ENCODE measurements at places on chromosomes 6 and 20.

GRCh38 chr20:63659370-63659769 lies 1.3 kb downstream of the RTEL1 start:
- DNase-seq = no peak

GRCh38 chr6:119215885-119216590 lies 133.5 kb downstream of the MAN1A1 start:
- DNase-seq = no peak

DNA sequence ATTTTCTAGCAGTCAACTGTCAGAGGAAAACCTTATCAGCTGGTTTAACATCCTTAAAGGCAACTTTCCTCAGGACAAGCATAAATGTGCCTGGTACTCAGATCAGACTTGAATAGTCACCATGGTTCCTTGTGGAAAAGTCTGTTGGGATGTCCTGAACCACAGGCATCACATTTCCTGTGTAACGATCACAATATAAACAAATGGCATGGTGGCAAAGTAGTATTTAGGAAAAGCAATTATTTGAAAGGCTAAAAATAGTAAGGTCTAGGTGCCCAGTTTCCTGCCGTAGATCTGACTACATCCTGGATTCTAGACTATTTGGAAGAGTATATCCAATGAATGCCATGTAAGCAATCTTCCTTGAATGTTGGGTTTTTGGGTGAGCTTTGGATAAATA lies 271.9 kb upstream of the AGPAT4 start:
- no peak for DNase-seq

- DNase-seq = no peak
These were observed 16.4 kb upstream of the SPO11 start for GRCh38 chr20:57313230-57313629.

DNA sequence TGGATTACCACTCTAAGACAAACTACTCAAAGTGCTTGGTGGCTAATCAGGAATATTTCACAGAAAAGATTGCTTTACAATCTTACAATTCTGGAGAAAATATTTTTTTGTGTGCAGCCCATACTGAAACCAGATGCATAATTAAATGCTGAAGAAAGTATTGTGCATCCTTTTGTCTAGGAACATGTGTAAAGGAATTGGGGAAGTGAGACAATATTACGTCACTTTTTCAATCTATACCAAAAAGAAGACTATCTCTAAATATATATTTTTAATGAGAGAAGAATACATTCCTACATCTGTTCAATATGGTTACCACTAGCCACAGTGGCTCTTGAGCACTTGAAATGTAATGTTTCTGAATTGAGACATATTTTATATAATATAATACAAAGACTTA lies 992.5 kb upstream of the ADGRB3 start:
- no peak for DNase-seq

DNA sequence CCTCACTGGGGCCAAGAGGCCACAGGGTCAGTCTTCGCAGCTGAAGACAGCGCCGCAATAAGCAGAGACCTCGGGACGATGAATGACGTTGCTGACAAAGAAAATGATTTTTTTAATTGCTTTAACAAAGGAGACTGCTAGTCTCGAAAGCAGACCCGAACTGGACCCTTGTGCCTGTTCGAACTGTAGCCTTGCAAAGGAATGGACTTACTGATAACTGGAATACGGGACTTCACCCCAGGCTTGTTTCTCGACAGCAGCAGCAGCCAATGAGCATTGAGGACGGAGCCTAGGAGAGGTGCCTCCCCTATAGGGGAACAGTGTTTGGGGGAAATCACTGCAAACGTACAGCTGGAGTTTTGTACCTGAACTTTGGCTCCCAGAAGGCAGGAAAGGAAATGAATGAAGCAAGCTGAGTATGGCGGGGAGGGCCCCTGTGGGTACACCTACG lies 1.3 kb upstream of the TAF4 start:
- DNase-seq = no peak

DNA sequence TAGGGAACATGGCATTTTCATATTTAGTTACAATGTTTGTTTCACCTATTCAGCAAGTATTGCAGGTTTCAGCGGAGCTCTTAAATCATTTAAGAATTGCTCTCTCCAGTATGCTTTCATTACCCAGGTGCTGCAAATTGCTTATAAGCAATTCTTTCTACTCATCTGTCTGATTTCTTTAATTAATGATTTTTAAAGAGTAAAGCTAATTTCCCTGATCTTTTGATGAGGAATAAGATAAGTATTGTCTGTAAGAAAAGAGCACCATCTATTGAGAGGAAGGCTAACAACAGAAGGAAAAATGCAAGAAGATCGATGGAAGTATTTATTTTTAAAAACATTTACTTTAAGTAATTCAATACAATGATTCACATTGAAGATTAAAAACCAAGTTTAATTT lies 2.0 kb downstream of the OPRM1 start:
- DNase-seq = no peak

DNA sequence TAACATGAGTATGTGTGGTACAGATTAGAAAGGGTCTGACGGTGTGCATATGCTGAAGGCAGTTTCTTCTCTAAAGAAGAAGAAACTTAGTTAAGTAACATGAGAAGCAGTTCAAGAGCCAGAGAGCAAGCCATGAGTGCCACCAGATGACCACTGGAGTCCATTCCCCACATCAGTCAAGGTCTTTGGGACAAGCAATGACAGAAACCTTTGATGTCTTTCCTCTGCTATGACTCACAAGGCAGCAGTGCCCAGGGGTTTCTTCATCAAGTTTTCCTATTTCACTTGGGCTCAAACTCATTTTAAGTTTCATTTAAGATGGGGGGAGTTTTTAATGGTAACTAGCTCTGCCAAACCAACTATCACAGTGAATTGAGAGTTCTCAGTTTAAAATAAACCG lies 303.8 kb upstream of the TBX18 start:
- no peak for DNase-seq

Data from GM04503 (cell line).